Hepatocyte (in vitro differentiated cells): ENCODE measurements at places on chromosomes 16 and 17.

GRCh38 chr17:39818358-39819000 is 45.6 kb downstream of the IKZF3 start:
- no peak for DNase-seq
- no peaks in the 10 kb centered on the region for H3K4me1 ChIP-seq
- no peak overlapping the region for H3K4me3 ChIP-seq
- H3K27ac ChIP-seq: no peak overlapping the region
- no peaks in the 10 kb centered on the region for H3K36me3 ChIP-seq

DNA sequence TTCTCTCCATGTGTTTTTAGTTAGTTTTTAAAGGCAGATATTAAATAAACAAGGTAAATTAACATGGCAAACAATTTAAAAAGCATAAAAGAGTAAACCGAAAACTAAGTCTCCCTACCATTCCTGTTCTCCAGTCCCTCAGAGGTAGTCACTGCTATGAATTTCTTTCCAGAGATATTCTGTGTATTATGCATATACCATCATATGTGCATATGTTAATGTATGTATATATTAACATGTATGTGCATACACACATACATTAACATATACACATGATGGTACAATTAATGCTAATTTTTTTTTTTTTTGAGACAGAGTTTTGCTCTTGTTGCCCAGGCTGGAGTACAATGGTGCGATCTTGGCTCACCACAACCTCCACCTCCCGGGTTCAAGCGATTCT is 32.5 kb downstream of the TANGO6 start:
- H3K36me3 ChIP-seq: no peaks in the 10 kb centered on the region
- no peak overlapping the region for H3K4me3 ChIP-seq
- no peak overlapping the region for H3K27ac ChIP-seq
- H3K27me3 ChIP-seq: no peaks in the 10 kb centered on the region
- H3K4me1 ChIP-seq: peaks cover 11% of the 10 kb centered on the region
- DNase-seq: no peak

- H3K4me3 ChIP-seq: no peak within 1 kb of the TSS
- H3K27ac ChIP-seq: no peak within 1 kb of the TSS
- H3K36me3 ChIP-seq: no peaks in the 10 kb centered on the region
- H3K27me3 ChIP-seq: peaks cover 42% of the 10 kb centered on the region
- no peak for DNase-seq
These were observed at the start of gene HCRT for GRCh38 chr17:42184713-42185620. HCRT (minus strand) TSS chr17:42185452; CDS start chr17:42185365, 87 bp downstream.

DNA sequence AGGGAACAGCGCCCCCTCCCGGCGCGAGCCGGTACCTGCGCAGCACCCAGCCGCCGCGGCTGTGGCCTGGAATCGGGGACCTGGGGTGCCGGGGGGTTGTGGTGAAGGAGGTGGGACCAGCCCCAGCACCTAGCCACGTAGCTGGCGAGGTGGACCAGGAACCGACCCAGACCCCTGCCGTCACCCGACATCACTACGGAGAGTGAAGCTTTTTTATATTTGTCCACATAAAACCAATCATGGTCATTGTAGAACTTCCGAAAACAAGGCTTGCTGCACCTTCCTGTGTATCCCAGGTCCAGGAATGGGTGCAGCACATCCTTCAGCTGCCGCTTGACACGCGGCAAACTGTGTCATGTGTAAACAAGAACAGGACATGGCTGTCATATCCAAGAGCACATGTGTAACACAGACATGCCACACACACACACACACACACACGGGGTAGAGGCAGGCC is 1.3 kb downstream of the HBQ1 start:
- peaks cover 11% of the 10 kb centered on the region for H3K4me1 ChIP-seq
- H3K4me3 ChIP-seq: no peak overlapping the region
- H3K36me3 ChIP-seq: no peaks in the 10 kb centered on the region
- no peak overlapping the region for H3K27ac ChIP-seq

DNA sequence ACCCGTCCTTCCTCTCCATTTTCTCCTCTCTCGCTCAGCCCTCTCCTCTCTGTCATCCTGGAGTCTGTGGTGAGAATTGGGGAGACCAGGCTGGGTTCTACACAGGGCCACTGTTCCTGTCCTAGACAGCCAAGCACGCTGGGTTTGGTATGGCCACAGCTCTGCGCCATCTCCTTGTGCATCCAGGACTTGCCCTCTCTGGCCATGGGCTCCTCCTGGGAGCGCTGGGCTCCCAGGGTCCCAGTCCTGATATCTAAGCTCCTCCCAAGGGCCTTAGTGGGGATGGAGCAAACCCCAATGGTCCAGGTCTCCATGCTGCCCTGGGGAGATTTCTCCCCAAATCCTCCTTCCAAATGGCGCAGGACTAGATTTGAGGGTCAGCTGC is 27.2 kb upstream of the ITGA3 start:
- H3K27me3 ChIP-seq: no peaks in the 10 kb centered on the region
- peaks cover 14% of the 10 kb centered on the region for H3K4me1 ChIP-seq
- H3K36me3 ChIP-seq: no peaks in the 10 kb centered on the region
- no peak for DNase-seq
- no peak overlapping the region for H3K27ac ChIP-seq

DNA sequence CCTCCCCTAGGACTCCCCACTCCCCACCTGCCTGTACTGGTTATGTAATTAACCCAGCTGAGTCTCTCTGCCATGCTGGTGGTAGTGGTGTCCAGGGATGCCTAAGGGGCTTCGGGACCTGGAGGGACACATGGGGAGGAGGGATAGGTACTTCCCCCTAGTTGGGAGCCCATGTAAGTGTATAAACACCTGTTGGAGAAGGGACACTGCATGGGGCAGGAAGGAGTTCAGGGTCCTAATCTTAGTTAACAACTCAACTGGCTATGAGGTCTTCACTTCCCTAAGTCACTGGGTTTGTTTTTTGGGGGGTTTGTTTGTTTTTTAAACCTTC is 1.3 kb downstream of the RASL10B start:
- H3K36me3 ChIP-seq: no peaks in the 10 kb centered on the region
- peaks cover 6% of the 10 kb centered on the region for H3K4me1 ChIP-seq
- DNase-seq: no peak
- no peak overlapping the region for H3K27ac ChIP-seq

DNA sequence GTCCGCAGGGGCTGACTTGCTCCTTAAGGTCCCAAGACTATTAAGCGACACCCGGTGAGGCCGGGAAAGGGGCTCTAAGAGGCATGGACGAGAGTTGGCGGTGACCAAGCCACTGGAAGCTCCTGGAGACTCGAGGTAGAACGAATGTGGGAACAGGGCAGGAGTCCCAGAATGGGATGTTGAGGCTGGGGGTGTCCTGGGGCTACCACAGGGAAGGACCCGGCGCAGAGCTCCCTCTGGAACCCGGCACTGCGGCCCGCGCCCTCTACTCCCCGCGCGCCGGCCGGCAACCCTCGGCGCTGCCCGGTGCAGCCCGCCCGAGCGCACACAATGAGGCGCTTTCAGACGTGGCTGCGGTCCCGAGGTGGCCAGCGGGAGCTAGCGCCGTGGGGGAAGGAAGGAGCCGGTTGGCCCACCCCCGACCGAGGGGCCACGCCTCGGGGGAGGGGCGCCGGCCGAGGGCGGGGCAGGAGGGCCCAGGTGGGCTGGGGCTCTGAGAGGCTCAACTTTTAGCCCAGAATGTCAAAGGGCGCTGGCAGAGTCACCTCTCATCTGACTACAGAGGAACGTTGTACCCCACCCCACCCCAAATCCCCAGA is at the start of gene CHST6:
CHST6 (minus strand) TSS at position 366 of the 599 bp plus-strand sequence. CDS start 15,613 bp downstream, outside the sequence.
- H3K27ac ChIP-seq: no peak within 1 kb of the TSS

DNA sequence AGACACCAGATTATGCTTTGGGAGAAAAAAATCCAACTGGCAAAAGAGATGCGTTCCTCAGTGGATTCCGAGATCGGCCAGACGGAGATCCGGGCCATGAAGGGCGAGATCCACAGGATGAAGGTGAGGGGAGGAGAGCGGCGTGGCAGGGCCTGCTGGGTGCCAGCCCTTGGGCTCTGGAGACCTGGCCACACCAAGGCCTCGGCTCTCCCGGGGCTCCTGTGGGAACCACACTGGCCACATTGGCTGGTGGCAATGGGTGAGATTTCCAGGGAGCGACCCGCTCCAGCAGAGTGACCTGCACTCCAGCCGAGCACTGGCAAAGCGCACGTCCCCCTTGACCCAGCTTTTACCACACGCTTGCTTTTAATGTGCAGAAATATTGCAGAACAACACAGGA is 11.6 kb upstream of the GAA start:
- no peak for DNase-seq
- H3K27me3 ChIP-seq: no peaks in the 10 kb centered on the region
- H3K4me1 ChIP-seq: no peaks in the 10 kb centered on the region
- H3K36me3 ChIP-seq: no peaks in the 10 kb centered on the region
- no peak overlapping the region for H3K4me3 ChIP-seq

DNA sequence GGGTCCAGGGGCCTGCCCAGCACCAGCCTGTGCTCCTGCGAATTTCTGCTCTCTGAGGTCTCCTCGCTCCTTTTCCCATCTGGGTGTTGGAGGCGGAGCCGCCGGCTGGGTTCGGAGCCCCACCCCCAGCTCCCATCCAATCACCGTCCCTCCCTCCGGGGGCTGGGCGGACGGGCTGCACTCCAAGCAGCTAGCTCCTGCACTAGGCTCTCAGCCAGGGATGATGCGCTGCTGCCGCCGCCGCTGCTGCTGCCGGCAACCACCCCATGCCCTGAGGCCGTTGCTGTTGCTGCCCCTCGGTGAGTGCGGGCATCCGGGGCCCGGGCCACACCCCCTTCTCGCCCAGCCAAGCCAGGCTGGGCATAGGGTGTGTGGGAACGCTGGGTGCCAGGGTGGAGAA is at the start of gene NRN1L:
NRN1L (plus strand) TSS at position 202 of the 400 bp plus-strand sequence; CDS start at position 221, 19 bp downstream.
- H3K36me3 ChIP-seq: no peaks in the 10 kb centered on the region
- H3K27ac ChIP-seq: no peak within 1 kb of the TSS
- no peak within 1 kb of the TSS for H3K4me3 ChIP-seq
